H7 (cell line): ENCODE measurements at places on chromosomes 12 and 14. TPM values are rescaled to one million over a fixed set of nuclear protein-coding genes. Genes with fewer than 3 reads are reported as not detected.

DNA sequence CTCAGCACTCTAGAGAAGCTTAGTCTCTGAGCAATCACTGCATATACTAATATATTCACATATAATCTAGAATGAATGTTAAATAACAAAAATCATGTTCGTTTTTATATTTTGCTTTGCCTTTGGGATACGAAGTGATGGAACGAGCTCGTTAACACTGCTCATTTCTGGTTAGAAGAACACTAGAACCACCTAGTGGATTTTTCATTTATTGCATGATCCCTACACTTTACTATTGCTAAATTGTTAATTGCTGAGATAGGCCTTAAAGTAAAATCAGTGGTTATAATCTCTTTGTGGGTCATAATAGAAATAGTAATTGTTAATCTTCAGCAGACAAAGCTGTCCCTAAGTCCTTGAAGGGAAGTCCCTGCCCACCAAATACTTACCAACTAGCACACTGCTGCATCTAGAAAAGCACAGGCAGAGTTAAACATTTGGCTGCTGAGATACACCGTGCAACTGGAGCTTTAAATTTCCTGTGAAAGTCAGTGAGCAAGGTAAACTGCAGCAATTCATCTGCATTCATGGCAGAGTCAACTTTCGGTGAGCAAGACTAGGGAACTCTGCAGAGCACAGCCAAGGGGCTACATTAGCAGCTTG lies 353.7 kb downstream of the APAF1 start:
- DNase-seq = peak; percentile 27

DNA sequence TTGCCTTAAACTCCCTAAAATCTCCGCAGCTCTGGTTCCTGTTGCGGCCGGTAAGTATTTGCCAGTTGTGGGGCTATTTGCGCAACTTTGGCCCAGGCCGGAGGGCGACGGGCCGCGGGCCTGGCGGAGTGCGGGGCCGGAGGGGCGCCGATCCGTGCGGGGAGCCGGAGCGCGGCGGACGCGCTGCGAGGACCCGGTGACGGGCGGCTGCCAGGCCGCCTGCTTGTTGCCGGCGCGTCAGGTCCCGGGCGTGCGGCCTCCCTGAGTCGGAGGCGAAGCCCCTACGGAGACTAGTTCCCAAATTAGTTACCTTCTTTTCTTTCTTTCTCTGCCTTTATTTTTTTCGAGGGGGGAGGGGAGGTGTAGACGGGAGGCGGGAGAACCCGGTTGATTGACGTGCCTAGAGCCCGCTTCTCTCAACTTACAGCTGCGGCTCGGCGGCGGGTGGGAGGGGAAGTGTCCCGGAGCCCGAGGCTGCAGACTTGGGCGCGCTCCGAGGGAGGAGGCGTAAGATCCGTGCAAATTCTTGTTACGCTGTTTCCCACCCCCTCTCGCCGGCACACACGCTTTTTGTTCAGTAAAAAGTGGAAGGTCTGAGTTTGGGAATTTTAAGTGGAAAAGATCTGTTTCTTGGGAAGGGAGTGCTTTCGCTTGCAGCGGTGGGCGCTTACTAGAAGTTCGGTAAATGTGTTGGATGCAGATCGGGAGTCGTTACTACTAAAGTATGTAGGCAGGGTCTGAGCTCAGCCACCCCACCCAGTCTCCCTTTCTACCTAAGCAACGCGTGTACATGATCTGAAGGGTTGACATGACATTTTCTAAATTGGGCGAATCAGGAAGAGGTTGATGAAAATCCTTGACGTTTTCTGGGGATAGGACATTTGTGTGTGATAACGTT lies 576 bp downstream of the ZBTB1 start:
- peak; percentile 91 for DNase-seq

DNA sequence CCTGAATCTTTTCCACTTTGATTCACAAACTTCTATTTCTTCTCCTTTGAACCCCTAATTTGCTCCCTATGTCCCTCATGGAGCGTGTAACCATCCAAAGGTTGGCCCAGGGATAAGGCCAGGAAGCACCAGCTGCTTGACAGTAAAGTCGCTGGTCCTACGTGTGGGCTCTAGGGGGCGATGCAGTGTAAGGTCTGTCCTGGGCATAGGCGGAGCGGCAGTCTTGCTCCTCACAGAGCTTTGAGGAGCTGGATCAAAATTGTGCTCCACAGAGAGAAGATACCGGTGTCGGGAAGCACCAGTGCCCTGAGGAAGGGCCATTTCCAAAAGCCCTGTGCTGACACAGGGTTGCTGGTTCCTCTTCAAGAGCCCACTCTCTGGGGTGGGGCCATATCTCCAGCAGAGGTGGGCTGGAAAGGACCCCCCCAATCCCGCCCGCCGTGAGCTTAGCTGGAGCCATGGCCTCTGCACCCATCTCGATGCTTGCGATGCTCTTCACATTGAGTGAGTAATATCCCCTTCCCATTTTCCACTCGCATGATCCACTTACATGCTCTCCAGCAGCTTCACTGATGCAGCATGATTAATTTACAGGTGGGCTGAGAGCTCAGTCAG lies 49.9 kb upstream of the OR4E1 start:
- DNase-seq = peak; percentile 58

DNA sequence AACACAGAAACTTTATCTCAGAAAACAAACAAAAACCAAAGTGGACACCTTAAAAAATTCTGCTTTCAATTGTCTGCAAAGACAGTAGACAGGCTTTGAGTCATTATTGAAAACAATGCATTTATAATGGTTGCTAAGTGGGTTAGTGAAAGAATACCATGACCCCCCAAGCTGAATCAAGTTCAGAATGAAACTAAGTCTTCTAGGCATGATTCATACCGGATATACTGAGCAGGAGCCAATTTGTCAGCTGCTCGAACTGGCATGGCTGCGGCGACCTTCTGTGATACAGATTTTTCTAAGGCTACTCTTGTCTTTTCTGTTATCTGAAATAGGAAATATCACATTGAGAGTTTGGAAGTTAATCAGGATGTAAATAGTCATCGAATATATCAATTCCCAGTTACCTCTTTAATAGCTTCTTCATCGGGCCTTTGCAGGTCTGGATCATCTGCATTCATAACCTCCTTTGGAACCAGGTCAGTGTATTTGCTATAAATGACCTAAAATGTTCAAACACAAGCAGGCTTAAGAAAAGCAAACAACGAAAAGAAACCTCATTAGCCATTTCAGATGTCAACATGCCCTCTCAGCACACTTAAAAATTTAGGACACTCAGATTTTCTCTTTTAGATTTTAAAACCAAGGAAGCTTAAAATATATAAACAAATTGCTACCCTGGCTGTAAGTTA lies 22.3 kb downstream of the SNW1 start:
- DNase-seq = no peak

GRCh38 chr12:120751389-120751788 lies 25.8 kb downstream of the ACADS start:
- no peak for DNase-seq

DNA sequence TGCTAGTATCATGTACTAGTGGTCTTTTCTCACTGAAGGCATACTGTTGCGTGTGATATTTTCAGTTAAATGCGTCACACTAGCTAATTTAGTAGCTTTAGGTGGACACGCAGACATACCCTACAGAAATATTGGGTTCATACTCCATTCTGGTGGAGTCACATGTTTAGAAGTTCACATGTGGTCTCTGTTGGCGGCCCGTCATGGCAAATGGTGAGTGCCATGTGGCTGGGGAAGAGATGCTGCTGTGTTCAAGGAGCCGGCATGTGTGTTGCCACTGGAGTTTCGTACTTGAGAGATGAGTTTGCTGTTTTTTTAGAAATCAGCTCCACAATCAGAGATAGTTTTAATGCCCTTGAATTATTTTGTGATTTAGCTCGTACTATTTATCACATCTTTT lies 454.6 kb downstream of the PCNX1 start:
- DNase-seq = no peak

DNA sequence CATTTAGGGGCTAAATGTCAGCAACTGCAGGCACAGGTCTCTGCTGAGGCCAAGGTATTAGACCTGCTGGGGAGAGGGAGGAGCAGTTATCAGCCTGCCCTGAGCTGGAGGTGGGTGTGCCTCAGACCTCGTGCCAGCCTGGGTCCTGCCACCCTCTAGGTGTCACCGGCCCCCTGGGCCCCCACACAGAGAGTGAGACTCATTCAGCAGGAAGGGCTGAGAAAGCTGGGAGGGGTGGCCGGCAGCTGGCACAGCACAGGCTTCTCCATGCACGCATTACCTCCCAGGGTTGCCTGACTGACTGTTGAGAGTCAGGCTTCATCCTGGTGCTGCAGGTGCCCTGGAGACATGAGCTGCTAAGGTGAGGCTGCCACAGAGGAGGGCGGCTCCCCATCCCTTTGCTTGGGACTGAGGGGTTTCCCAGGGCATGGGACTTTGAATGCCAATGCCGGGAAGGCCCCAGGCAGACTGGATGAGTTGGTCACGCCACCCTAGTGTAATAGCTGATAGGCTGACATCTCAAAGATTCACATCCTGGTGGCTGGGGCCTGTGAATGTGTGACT lies 75.3 kb upstream of the C14orf180 start:
- DNase-seq = peak; percentile 36

GRCh38 chr14:74621556-74621955 lies 9.5 kb upstream of the LTBP2 start:
- DNase-seq = no peak

- no peak for DNase-seq
Measured at GRCh38 chr12:120843472-120843871, 60.7 kb downstream of the SPPL3 start.

DCAF11 gene
- 70.4 and 90.1 TPM in 2 replicates for total RNA-seq

GPR84 gene
- not detected in 2 replicates for total RNA-seq

CRY1 gene
- total RNA-seq = 44.0 and 44.9 TPM in 2 replicates

FGF23 gene
- 0.17 and 0.37 TPM in 2 replicates for total RNA-seq

MYBPC1 gene
- 0.04 TPM in 1 of 2 replicates, not detected in the other for total RNA-seq

ERP27 gene
- total RNA-seq = not detected in 2 replicates

P2RX2 gene
- 0.15 and 0.28 TPM in 2 replicates for total RNA-seq
